GM23248 (cell line): ENCODE measurements at places on chromosomes 2 and 18.

DNA sequence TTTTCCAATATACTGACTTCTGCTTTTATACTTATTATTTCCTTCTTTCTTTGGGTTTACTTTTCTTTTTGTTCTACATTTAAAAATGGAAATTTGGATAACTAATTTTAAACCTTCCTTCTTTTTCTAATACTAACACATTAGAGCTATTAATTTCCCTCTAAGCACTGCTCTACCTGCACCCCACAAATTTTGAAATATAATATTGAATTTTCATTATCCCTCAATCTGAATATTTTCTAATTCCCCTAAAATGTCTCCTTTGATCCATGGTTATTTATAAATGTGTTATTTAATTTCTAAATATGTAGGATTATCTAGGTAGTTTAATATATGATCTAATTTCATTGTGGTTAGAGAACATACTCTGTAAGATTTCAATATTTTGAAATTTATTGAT lies 63.4 kb upstream of the LGALSL start:
- DNase-seq: no peak

- peak; percentile 70 for DNase-seq
Observed at GRCh38 chr2:7999683-8000476, 682.0 kb upstream of the ID2 start.

- DNase-seq: no peak
Observed at GRCh38 chr2:57965219-57965618, 81.4 kb upstream of the VRK2 start.

- peak; percentile 12 for DNase-seq
Observed at GRCh38 chr2:84537251-84537650, 21.0 kb downstream of the DNAH6 start.

DNA sequence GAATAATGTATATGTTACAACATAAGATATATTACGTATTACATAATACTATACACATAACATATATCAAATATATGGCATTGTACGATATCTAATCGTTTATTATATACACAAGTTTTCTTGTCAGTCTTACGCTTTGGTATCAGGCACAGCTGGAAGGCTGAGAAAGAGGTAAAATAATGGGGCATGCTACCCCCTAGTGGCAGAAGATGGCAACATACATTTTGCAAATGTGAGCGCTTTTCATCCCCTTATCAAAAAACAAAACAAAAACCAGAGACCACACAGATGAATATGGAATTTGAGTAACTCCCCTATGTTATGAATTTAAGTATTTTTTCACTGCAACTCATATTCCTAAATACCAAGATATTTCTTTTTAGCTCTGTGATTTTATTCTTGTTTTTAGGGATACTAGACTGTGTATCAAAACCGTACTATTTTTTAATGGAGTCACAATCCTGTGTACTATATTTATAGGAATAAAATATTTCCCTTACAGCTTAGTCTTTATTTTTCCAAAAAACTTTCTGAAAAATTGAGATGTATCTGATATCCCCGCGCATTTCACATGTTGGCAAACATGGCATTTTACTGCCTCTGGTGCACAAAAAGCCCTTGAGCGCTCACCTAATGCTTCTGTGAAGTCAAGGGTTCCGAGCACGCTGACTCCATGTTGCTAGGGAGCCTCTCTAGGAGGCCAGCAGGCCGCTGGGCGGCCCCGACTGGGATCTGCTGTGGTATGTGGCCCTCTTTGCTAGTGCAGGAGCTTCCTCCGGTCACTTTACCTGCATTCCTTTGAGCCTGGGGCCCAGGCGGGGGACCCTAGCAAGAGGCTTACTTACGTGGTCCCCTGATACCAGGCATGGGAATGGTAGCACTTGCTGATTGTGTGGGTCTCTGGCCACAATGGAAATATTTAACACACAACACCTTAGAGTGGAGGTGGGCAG lies 62.5 kb downstream of the SLC4A3 start:
- DNase-seq: peak; percentile 70

GRCh38 chr2:232235716-232236115 lies 142.8 kb upstream of the ALPP start:
- no peak for DNase-seq

DNA sequence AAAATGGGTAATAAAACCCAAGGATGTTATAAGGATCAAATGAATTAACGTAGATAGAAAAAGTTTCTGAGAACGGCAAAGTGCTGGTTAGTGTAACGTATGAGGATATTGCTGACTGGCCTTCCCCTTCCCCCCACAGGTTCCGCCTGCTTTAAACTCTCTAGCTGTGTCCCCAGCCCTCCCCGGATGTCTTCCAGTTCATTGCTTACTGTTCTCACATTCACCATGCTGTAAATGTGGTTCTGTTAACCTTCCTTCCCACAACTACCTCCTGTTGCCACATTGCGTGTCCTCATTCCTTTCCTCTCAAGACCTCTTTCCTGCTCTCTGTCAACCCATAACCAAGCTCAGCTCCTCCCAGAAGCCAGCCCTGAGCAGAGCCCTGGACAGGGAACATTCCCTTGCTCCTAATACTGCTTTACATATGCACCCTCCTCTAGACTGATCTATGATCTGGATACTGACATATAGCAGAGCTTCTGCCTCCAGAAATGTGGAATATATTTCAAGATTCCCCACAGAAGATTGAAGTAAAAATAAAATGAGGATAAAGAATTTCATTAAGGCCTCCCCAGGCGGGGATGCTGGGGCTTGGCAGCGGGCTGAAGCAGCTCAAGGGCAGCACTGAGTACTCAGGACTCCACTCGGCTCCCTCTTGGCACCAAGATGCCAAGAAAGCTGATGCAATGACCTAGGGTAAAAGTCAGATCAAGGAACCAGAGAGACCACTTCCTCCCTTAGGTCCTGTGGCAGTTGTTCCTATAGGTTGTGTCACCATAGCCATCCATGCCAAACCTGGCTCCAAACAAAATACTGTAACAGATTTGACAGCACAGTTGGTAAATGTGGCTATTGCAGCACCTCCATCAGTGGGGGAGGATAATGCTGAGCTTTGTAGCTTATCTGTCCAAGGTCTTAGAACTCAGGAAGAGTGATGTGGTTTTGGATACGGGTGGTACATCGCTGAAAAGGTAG lies 136.4 kb upstream of the PIK3C3 start:
- DNase-seq: no peak

DNA sequence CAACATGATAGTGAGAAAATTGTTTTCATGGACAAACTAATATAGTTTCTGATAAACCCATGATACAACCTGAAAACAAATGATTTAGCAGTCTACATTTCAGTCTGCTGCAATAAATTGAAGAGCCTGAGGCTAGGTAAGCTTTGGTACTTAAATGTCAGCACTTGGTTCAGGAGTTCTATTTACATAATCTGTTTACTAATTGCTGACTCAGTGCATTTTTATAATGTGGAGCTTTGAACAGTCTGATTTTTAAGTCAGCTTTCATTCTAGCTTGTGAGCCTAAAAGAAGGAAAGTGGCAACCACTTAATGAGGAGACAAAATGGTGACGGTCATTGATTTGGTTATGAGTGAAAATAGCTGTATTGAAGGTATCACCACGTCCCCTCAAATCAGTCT lies 488.6 kb downstream of the CPS1 start:
- no peak for DNase-seq

DNA sequence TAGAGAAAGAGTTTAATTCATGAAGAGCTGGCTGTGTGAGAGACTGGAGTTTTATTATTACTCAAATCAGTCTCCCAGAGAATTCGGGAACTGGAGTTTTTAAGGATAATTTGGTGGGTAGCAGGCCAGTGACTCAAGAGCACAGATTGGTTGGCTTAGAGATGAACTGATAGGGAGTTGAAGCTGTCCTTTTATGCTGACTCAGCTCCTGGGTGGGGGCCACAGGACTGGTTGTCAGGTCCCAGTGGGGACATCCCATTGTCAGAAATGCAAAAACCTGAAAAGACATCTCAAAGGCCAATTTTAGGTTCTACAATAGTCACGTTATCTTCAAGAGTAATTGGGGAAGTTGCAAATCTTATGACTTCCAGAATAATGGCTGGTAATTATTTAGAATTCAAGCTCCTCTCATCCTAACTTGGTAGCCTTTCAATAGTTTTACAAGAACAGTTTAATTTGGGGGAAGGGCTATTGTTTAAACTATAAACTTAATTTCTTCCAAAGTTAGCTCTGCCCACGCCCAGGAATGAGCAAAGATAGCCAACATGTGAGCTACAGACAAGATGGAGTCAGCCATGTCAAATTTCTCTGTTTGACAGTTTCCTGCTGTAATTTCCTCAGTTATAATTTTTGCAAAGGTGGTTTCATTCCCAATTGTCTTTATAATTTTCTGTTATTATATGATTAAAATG lies 149.4 kb upstream of the SLC39A10 start:
- no peak for DNase-seq

DNA sequence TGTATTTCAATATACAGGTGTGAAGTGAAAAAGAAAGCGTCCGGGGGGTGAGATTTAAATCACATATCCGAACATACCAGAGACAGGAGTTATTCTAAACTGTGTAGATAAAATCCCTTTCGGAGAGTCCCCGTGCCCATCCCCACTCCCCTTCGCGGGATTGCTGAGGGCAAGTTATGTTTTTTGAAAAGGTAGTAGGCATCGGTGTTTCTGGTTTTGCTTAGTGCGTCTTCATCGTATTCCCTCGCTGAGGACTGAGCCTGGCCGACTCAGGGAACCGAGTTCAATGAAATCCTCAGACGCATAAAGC lies 583.4 kb downstream of the ZEB2 start:
- no peak for DNase-seq

GRCh38 chr18:23284629-23285028 lies 149.3 kb downstream of the CABLES1 start:
- no peak for DNase-seq

GRCh38 chr2:108586631-108587030 lies 52.4 kb downstream of the LIMS1 start:
- DNase-seq: peak; percentile 7

- DNase-seq: no peak
Observed at GRCh38 chr2:28972778-28973335, 8.2 kb upstream of the TOGARAM2 start.

DNA sequence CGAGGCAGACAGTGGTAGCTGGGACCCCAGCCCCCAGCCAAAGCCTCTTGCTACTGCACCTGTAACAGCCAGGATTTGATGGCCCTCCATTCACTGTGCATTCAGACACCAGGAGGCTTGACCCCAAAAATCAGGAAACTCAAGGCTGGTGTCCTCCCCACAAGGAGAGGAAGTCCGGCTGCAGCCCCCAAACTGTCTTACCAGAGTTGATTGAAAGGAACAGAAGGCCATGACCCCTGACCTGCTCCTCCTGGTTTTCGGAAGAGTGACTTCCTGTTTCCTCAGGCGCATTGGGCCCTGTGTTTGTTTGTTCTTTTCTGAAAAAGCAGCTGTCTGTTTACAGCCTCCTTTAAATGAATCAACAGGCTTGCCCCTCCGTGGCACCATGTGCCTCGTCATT lies 111.6 kb downstream of the RNF144A start:
- DNase-seq: no peak

DNA sequence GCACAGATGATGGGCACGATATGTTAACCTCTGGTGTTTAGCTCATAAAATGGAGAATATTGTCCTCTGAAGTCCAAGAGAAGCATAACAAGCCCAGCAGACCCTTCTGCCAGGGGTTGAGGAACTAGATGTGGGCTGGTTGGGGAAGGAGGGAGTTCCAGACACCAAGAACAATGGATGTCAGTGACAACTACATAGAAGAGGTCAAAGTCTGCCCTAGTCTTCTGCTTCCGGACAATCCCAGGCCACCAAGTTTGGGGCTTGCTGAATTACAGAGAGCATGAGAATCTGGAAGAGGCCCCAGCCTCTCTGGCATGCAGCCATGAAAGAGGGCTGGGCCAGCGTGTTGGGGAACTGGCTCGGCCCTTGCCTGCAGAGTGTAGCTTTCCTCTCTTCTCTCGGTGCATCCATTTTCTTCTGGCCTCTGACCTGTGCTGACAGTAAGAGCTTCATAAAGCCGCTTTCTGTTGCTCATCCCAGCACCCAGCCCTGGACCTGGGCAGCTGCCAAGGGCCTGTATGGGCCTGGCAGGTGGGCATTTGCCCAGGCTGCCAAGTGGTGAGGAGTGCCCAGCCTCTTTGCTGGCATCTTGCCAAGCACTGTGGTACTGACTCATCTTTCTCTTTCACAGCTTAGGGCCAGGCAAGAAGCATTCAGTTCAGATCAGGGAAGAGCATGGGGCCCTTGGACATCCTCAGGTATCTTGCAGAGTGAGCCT lies 14.6 kb upstream of the LAPTM4A start:
- DNase-seq: peak; percentile 68

DNA sequence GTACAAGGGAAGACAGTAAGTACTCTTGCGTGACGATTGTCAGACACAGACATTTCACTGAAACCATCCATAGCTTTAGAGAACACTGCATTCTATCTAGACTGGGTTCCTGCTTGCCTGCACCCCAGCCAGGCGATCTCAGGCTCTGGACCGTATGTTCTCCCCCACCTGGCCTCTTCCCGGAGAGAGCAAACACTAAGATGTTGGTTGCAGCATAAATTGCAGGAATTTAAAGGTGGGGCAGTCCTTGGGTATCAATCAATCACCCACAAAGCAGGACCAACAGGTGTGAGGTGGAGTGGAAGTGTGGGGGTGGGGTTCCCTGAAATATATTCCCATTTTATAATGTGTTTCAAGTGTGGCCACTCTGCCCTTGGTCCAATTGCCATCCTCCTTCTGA lies 103.6 kb upstream of the TGFA start:
- no peak for DNase-seq
